ENCODE measurements at places on chromosomes 7 and 10.

GRCh38 chr10:43055217-43055616 is 21.7 kb upstream of the RET start:
- DNase-seq, result no peak

GRCh38 chr10:86374664-86375063 is 8.1 kb upstream of the GRID1 start:
- no peak for DNase-seq

- DNase-seq, result no peak
Observed at GRCh38 chr7:31033674-31034300, 18.3 kb upstream of the ADCYAP1R1 start.

DNA sequence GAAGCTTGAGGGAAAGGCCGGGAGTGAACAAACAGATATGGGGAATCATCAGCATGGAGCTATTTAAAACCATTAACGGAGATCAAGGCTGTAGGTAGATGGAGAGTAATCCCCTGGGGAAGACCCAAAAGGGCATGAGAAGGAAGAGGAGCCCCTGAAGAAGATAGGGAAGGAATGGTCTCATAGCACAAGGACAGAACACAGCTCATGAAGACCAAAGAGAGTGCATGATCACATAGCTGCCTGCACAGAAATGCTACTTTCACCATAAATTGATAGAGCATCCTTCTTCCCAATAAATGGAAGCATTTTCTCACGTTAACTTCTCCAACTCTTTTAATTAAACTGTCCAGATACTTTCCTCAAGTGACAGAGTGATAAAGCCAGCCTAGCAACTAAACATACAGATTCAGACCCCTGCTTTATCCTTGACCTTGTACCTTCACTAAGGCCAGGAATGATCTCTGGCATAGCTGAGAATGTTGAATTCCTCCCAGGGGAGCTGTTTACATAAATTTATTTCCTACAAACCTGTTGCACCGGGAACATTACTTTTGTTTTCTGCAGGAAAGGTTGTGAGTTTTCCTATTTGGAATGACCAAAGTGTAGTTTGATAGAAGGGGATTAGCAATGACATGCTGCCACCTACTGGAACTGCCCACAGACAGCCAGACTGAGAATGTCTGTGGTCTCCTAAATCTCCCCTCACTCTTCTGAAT is 110.8 kb upstream of the LRGUK start:
- DNase-seq, result no peak

GRCh38 chr10:28668363-28669226 is 8.7 kb upstream of the BAMBI start:
- peak; percentile 74 for DNase-seq

DNA sequence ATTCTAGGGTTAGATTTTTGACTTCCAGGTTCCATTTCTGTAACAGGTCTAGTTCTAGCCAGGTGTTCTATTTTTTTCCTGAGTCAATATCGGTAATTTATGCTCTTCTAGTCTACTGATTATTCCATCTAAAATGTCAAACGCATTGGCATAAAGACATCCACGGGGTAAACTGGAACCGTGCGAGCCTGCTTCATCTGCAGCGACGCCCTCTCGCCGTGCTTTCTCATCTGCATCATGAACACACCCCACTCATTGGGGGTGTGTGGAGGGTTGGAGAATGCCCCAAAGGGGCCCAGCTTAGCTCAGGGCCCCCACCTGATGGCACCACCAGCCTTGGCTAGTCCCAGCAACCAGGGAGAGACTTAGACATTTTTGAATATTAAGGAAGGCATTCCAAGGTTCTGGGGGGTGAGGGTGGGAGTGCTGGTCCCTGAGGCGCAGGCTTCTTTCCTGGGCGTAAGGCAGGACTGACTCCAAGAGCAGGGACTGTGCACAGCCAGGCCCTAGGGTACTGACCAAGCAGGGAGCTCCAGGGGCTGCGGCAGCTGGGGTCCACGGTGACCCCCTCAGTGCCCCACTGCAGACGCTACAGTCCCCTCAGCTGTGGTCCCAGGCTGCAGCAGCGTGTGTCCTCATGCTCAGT is 12.9 kb upstream of the CRYGN start:
- no peak for DNase-seq

- no peak for DNase-seq
Observed at GRCh38 chr7:136359333-136359903, 382.3 kb upstream of the MTPN start.

DNA sequence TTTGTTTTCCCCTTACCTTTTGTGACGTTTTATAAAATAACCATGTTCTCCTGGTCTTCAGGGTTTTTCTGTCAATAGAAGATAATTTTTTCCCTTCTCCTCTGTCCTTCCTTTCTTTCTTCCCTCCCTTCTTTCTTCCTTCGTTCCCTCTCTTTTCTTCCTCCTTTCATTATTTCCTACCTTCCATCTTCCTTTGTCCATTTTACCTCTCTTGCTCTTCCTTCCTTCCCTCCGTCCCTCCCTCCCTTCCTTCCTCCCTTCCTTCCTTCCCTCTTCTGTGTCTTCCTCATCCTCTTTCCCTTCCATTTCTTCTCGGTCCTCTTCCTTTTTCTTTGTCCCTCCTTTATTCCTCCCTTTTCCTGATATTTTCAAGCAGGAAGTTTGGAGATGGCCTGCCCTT is 128.2 kb downstream of the TEX36 start:
- DNase-seq, result no peak

- peak; percentile 49 for DNase-seq
Observed at GRCh38 chr10:77391605-77392235, 245.9 kb downstream of the KCNMA1 start.

- DNase-seq, result no peak
Observed at GRCh38 chr10:129361676-129362376, 105.2 kb upstream of the MGMT start.

DNA sequence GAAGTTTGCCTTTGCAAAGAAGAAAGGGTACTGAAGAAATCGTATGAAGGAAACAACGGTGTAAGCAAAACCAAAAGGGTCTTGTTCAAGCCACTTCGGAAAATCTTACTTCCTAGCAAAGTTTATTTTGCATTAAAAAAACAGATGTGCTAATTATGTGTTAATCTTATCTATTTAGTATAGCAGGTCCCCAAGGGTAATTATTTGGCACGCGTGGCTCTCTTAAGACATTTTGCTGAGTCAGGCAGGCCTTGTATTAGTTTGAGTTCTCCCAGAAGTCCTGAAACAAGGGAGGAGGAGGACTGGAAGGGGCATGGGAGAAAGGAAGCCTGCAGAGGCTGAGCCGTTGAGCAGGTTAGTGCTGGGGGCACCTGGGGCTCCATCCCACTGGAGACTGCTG is 44.9 kb downstream of the TMEM178B start:
- DNase-seq, result no peak

- DNase-seq, result no peak
Observed at GRCh38 chr7:78267141-78267540, 468.6 kb downstream of the PHTF2 start.

DNA sequence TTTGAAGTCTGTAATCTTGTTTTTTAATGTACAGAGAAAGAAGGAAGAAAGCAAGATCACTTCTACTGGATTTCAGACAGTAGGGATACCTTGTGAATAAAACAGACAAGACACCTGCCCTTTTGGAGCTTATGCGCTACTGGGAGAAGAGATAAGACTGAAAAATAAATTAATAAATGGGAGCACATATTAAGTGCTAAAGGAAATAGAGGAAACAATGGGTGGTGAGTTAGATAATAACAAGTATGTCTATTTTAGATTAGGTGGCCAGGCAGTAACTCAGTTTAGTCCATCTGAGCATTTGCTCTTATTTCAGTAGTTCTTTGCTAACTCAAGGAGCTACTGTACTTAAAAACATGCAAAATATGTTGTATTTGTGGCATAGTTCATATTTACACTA is 15.9 kb downstream of the MIOS start:
- no peak for DNase-seq

GRCh38 chr7:128726059-128726736 is 13.0 kb upstream of the CALU start:
- no peak for DNase-seq

DNA sequence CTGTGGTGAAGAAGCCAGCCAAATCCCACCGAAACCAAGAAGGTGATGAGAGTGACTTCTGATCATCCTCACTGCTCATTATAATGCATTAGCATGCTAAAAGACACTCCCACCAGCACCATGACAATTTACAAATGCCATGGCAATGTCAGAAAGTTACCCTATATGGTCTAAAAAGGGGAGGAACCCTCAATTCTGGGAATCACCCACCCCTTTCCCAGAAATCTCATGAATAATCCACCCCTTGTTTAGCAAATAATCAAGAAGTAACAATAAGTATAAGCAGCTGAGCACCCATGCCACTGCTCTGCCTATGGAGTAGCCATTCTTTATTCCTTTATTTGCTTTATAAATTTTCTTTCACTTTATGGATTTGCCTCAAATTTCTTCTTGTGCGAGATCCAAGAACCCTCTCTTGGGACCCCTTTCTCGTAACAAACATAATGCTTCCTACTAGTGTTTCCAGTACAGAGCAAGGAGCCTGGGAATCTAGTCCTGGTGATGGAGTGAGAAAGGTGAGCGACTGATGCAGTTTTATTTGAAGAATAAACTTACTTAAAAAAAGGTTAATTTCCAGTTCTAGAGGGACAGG is 18.4 kb upstream of the EXOC6 start:
- no peak for DNase-seq
